A549 (cell line): ENCODE measurements at places on chromosomes 2 and 18. TPM values are rescaled to one million over a fixed set of nuclear protein-coding genes. Genes with fewer than 3 reads are reported as not detected.

DNA sequence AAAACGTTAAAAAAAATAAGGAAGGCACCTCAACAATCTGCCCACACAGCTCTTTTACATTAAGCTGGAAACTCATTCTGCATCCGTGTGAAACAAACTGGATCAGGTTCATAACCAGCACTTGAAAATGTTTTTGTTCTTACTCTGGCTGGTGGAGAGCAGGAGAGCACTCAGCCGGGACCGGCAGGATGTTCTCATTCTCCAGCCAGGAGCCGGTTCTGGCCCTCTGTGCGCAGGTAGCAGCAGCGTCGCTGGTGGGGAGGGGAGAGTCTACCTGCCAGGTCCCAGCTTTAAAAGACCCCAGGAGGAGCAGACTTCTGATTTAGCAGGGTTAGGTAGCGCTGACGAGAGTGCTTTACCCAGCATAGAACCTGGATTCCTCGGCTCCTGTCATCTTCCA, 834.9 kb upstream of the SALL3 start:
- no peak for DNase-seq

DNA sequence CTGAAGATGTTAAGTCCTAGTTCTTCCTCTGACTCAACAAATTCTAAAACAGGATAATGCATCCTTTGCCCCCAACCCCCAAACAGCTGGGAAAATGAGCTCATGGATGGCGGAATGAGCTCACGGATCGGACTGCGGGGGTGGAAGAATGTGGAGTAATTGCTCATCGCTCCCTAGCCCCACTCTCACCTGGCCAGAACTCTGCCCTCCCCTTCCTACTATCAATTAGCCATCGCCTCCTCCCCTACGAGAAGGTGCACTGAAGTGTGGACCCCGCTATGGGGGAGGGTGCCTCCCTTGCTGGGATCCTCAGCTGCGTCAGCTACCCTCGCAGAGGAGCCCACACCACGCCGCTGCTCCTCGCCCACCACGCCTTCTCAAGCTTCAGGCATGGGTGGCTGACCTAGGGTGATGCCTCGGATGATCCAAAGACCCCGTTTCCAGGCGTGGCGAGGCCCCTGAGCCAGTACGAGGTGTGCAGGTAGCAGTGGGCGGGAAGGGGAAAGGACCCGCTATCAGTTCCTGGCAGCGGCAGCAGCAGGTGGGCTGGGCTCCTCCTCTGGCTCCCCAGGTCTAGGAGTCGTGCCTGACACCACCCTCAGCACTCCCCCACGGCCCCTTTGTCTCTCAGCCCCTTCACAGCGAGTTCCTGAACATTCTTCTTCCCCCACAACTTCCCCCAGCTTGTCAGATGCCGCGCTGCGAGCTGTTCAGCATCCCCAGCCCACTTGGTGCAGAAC, 82.1 kb upstream of the POMC start:
- DNase-seq, result no peak

GRCh38 chr18:34976899-34977837, 64.0 kb upstream of the MAPRE2 start:
- peak; percentile 50 for DNase-seq

GRCh38 chr18:62844850-62845643, 129.7 kb downstream of the PHLPP1 start:
- DNase-seq, result no peak

GRCh38 chr18:26943906-26944305, 78.4 kb upstream of the AQP4 start:
- no peak for DNase-seq

DNA sequence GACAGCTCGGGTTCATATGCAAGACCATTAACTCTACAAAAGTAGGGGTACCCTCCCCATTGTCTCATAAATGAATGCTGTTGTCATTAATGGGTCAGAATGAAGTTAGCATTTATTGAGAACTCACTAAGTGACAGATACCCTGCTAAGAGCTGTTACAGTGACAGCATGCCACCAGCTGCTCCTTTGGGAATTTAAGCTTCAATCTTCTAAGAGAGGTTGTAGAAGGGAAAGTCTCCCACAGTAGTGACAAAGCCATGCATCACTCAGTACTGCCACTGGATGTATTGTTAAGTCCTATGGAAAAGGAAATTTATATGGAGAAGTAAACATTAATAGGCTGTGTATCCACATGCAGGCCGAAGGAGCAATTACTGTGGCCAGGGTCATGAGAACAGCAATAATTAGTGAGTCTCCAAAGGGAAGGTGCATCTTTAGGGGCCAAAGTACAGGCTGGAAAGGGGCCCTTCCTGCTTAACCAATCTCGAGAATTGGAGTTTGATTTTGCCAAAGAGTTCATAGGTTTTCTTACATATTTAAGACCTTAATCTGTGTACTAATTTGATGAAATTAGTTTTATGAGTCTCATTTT, 64.5 kb upstream of the FAM124B start:
- DNase-seq, result no peak

- no peak for DNase-seq
These were observed 77.5 kb downstream of the EPHA4 start for GRCh38 chr2:221494556-221494955.

GRCh38 chr18:604771-605170, 8.0 kb downstream of the CLUL1 start:
- DNase-seq, result no peak

GRCh38 chr2:48755473-48755872, at the start of gene LHCGR:
Gene LHCGR (minus strand): TSS chr2:48755724. CDS start chr2:48755671, 53 bp downstream.
- DNase-seq, result no peak

DNA sequence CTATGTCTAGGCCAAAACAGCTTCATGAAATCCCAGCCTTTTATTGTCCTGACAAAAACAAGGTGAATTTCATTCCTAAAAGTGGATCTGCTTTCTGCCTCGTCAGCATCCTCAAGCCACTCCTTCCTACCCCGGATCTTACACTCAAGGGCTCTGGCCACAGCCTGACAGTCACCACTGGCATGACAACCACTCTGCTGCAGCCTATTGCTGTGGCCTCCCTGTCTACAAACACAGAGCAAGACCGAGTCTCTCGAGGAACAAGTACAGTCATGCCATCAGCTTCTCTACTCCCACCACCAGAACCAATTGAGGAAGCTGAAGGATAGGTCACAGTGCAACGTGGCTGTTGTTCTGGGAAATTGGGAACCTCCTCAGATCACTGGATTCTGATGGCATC, 106.1 kb downstream of the ICA1L start:
- no peak for DNase-seq

- peak; percentile 7 for DNase-seq
These were observed 5.5 kb downstream of the DCTN1 start for GRCh38 chr2:74374509-74375205.

GRCh38 chr18:56086786-56087185, 498.8 kb upstream of the TCF4 start:
- no peak for DNase-seq

DNA sequence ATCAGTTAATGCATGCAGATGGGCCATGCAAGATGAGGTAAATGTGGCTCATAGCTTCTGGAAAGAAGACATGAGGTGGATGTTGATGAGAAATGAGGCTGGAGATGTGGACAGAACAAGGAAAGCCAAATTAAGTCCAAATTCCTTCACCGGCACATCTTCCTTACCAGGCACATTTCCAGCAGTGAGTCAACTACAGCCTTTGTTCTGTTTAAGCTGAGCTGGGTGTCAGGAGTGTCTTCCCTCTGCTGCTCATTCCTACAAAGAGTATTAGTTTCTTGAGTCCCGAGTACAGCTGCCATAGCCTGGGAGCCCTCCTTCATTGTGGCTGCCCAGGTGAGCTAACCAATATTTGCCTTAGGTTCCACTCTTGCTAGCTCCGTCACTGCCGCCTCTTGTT, 945.0 kb downstream of the SLC4A3 start:
- DNase-seq, result no peak

GRCh38 chr18:49639643-49640391, 78.0 kb downstream of the LIPG start:
- no peak for DNase-seq

DNA sequence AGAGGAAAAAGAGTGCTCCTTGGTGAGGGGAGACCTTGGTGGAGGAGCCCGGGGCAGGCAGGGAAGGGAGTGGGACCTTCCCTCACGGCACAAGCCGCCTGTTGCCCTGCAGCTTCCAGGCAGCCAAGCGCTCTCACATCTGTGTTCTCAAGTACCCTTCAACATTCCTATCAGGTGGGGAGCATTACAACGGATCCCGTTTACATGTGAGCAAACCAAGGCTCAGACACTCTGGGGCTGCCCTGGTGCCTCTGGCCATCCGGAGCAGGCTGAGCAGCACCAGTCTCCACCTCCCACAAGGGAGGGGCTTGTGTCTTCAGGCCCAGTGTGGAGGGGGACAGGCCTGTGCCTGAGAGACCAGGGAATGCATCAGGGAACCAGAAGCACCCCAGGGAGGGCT, 57.9 kb downstream of the AQP12A start:
- no peak for DNase-seq

DNA sequence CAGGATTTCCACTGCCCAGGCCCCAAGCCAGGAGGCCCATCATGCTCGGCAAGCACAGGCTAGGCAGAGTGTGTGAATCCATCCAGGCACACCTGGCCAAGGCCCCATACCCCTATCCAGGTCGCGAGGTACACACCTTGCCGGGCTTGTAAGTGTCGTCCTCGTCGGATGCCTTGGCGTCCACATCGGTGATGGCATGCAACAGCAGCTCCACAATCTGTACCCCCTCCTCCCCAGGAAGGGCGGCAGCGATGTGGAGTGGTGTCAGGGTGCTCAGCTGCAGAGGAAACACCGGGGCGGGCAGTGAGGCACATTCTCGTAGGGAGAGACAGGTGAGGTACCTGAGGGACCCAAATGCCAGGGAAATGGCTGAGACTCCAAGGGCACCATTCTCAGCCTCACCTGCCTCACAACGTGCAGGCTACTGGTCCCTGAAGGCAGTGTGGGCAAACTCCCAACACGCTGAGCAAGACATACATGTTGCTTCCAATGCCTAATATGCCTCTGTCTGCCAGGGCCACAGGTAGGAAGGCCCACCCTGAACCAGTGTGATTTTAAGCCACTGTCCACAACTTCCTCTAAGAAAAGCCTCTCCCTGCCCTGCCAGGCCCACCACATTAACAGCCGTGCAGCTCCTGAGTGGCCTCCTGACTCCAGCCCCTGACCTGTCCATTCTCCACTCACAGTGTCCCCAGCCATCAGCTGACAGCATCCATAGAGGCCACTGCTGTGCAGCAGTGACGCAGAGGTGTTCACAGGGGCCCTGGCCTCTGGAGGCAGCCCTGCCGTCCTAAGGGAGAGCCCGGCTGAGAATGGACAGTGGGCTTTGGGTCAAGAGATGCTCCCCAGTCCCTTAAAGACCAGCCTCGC, 44.9 kb downstream of the ANKMY1 start:
- DNase-seq, result no peak

GRCh38 chr2:230985519-230986231, 10.2 kb upstream of the SPATA3 start:
- no peak for DNase-seq

DNA sequence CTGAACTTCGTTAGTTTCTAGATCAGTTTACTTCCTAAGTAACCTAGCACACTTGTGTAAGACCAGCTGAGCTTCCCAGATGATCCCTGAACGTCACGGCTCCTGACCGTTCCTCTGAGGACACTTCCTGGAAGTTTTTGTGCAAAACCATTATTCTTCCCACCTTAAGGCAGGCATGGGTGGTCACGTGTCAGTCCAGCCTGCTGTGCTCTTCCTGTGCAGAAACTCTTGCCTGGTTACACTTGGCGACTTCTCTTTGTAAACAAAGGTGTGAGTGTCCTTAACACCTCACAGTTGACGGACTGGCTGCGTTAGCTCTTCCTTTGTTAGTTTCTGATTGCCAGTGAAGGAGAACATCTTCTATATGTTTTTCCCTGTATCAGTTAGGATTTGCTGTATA, 118.3 kb downstream of the SH3RF3 start:
- no peak for DNase-seq

- no peak for DNase-seq
These were observed 153.3 kb upstream of the RAB12 start for GRCh38 chr18:8455661-8456614.

GRCh38 chr2:58645017-58645416, 403.9 kb upstream of the FANCL start:
- DNase-seq, result no peak

DNA sequence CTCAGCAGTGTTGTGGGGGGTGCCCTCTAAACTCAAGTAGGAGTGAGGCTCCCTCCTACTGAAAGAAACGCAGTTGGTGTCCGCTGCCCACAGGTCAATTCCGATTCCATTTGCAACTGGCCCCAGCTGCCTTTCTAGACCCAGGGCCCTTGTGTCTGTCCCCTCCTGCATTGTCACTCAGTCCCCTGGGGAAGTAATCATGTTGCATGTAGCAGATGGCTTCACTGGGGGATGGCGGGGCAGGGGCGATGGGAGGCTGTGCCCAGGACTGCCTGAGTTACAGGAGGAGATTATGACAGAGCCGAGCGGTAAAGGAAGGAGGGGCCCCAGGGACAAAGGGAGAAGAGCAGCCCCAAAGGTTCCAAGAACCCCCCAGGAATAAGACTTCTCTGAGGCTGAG, 62.5 kb upstream of the SH3RF3 start:
- no peak for DNase-seq

- no peak for DNase-seq
These were observed 42.3 kb downstream of the SULT1C2 start for GRCh38 chr2:108330979-108331378.

- DNase-seq, result peak; percentile 3
These were observed 354.8 kb downstream of the DCC start for GRCh38 chr18:52694804-52695203.

SLC8A1 gene
- 0.28 to 0.49 TPM (median 0.39 TPM) in 3 replicates for polyA plus RNA-seq

TMEM37 gene
- polyA plus RNA-seq, result 3.3 to 5.1 TPM (median 4.7 TPM) in 3 replicates

FBXO15 gene
- polyA plus RNA-seq, result 0.83 to 1.4 TPM (median 1.3 TPM) in 3 replicates

NEU4 gene
- polyA plus RNA-seq, result 0.19 to 0.70 TPM (median 0.25 TPM) in 3 replicates

SP5 gene
- not detected in 3 replicates for polyA plus RNA-seq

GAREM1 gene
- 1.0 to 1.3 TPM (median 1.3 TPM) in 3 replicates for polyA plus RNA-seq

ARL4C gene
- 48.4 to 70.9 TPM (median 67.9 TPM) in 3 replicates for polyA plus RNA-seq

TDRD15 gene
- polyA plus RNA-seq, result not detected in 3 replicates

OXER1 gene
- not detected in 3 replicates for polyA plus RNA-seq

OR6B2 gene
- polyA plus RNA-seq, result not detected in 3 replicates

PTPRN gene
- 0.90 to 1.1 TPM (median 0.97 TPM) in 3 replicates for polyA plus RNA-seq

ITPRIPL1 gene
- polyA plus RNA-seq, result not detected in 3 replicates

SERPINB13 gene
- not detected in 3 replicates for polyA plus RNA-seq

ASB18 gene
- not detected in 3 replicates for polyA plus RNA-seq

SYT4 gene
- polyA plus RNA-seq, result not detected in 3 replicates

GAL3ST2 gene
- polyA plus RNA-seq, result 0.41 to 0.86 TPM (median 0.61 TPM) in 3 replicates

UPP2 gene
- polyA plus RNA-seq, result not detected in 3 replicates

CLEC4F gene
- polyA plus RNA-seq, result not detected in 3 replicates

ZNF2 gene
- polyA plus RNA-seq, result 3.7 to 4.3 TPM (median 4.2 TPM) in 3 replicates

TXNDC2 gene
- 0.06 to 0.12 TPM in 2 of 3 replicates, not detected in the other for polyA plus RNA-seq

DNAH6 gene
- polyA plus RNA-seq, result 0.05 to 0.13 TPM (median 0.08 TPM) in 3 replicates

CIB4 gene
- polyA plus RNA-seq, result 0.30 to 0.76 TPM in 2 of 3 replicates, not detected in the other

AGXT gene
- polyA plus RNA-seq, result not detected in 3 replicates
